ENCODE measurements at places on chromosomes 3 and 15.

DNA sequence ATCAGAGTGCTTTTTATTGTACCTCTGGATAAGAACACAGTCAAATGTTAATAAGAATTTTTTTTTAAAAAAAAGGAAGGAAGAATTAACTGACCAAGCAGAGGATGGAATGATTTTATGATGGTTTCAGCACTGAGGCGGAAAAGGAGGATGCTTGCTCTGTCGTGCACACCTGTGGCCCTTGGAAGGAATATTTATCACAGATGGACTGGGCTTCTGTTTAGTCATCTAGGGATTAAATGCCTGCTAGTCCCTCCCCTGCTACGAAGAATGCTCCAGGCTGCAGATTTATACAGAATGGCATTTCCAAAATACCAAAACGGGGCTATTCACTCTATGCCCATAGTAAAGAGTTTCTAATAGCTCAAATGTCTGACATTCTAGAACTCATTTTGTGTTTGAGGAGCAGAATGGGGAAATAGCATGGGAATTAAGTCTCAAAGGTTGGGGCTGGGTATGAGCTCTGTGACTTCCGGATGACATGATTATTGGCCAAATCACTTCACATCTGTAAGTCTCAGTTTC is 92.8 kb upstream of the BCL6 start:
- DNase-seq, result no peak

DNA sequence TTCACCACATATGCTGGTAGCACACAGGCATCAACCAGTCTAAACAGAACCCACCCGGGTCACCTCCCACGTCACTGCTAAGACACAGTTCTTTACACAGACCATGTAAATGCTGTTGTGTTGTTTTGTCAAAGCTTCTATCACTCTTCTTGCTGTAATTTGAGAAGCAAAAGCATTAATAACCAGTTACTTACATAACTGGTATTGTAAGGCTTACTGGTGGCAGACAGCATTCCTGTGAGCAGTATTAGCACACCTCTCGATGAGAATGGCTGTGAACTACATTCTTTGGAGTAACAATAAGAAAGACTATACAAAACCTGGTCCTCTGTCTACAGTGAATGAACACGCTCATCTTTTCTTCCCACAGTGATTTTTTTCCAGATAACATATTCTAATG is 479.2 kb downstream of the LPP start:
- no peak for DNase-seq

- DNase-seq, result no peak
These were observed 8.1 kb upstream of the IGDCC3 start for GRCh38 chr15:65385870-65386258.

- no peak for DNase-seq
These were observed 193.2 kb downstream of the GOLGA6L6 start for GRCh38 chr15:20348291-20348899.

DNA sequence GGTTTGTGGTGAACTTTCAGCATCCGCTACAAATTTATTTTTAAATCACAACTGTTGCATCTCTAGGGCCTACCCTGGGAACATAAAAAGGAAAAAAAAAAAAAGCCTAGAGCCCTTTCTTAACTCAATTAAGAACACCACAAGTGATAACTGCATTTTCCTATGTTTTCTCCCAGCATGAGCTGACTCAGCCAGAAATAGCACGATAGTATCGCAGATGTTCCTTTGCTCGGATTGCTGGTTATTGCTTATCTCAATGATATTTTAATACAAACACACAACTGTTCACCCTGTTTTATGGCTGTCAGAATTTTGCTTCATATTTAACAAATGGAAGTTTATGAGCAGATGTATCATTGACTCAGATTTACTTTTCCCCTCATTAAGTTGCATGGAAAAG is 251.8 kb upstream of the SUCLG2 start:
- DNase-seq, result no peak

DNA sequence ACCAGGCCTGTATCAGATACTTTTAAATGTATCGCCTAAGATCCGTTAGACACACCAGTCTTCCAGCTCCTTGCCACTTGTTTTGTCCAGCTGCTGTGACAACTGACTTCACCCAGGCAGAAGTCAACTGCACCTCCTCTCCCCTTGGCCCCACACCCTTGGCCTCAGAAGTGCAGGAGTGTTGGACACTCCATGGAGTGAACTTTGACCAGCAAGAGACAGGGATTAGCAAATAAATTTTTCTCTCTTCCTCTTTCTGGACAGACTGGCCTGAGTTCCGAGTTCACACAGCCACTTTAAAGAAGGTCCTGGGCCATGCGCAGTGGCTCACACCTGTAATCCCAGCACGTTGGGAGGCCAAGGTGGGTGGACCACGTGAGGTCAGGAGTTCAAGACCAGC is 2.9 kb upstream of the CLN6 start:
- DNase-seq, result no peak

DNA sequence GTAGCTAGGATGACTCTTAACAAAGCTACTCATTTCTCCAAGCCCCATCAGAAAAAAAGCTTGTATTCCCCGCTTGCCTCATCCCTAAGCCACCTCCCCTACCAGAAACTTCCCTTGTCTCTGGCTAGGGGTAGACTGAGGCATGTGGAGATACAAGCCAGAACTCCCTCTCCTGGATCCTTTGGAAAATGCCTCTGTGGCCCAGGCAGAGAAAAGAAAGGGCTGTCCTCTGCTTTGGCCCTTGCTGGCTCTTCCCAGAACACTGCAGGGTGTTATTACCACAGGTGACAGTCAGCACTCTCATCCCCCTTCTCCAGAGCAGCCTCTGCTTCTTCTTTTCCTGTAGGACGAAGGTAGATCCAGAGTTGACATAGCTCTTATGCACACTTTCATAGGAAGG is 15.2 kb downstream of the RMDN3 start:
- no peak for DNase-seq

DNA sequence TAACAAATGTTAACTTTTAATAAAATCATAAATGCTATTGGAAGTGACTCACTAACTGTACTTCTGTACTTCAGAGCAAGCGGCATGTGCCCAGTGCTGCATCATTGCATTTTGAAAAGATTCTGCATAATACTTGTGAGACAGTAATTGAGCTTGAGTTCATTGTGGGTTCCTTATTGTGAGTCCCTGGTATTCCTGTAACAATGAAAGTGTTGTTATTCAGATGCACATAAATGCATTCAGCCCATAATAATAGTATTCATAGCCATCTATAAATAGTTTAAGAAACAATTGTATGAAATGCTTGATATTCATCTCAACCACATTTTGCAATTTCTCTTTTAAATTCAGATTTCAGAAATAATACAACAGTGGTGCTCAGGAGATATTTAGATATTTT is 976.4 kb downstream of the CADM2 start:
- no peak for DNase-seq

- DNase-seq, result no peak
These were observed 323.8 kb downstream of the GBE1 start for GRCh38 chr3:81437683-81438082.

GRCh38 chr3:42524751-42525150 is 22.3 kb downstream of the VIPR1 start:
- DNase-seq, result no peak

DNA sequence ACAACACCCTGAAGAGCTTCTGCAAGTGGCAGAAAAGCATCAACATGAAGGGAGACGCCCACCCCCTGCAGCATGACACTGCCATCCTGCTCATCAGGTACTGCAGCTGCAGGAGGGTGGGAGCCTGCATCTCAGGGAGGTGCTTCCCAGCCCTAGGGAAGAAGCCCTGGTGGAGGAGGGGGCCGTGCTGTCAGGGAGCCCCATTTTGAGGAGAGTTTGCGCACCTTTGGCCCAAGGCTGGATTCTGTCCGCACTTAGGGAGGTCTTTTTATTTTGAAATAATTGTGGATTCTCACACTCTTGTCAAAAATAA is 42.1 kb downstream of the SAXO2 start:
- DNase-seq, result no peak

DNA sequence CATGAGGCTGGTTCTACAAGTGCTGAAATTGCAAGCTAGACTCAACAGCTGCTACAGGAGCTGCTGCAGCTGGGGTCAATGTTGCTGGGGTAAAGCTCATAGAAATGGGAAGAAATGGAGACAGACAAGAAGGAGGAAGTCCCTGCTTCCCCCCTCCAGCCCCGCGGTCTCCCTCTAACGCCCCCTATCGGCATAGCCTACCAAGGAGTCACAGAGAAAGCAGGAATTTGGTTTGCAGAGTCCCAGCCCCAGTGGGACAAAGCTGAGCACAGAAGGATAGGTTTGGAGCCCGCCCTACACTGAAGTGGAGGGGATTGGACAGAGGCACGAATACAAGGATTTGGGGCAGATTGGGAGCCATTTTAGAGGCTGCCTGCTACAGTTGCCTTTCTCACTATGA is 176.9 kb upstream of the ANKRD28 start:
- DNase-seq, result no peak

- no peak for DNase-seq
These were observed 67.2 kb downstream of the UMPS start for GRCh38 chr3:124797426-124797945.

DNA sequence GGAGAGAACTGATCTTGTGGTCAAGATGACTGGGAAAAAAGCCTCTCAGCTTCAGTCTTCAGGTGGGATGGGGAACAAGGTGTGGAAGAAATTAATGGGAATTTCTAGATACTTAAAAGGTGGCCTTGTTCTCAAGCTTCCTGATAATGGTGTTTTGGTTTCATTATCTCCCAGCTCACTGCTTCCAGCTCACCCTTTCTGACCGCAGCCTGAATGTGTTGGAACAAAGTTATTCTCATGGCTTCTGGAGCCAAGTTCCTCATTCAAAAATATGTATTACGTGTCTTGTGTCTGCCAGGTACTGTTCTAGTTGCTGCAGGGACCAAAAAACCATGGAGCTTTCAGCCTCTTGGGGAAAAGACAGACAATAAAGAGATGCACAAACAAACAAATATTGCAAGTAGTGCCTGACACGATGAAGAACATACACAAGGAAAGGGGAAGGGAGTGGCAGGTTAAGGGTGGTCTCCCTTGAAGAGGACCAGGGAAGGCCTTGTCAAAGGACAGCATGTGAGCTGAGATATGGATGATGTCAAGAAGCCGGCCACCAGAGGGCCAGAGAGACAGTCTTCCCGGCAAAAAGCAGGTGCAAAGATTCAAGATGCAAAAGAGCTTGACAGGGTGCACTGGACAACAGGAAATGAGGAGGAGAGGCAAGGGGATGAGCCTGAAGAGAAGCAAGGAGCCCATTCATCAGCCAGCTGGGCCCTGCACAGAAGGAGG is 35.5 kb downstream of the ARRDC4 start:
- DNase-seq, result peak; percentile 42

GRCh38 chr3:128064962-128065361 is 12.7 kb downstream of the SEC61A1 start:
- no peak for DNase-seq

DNA sequence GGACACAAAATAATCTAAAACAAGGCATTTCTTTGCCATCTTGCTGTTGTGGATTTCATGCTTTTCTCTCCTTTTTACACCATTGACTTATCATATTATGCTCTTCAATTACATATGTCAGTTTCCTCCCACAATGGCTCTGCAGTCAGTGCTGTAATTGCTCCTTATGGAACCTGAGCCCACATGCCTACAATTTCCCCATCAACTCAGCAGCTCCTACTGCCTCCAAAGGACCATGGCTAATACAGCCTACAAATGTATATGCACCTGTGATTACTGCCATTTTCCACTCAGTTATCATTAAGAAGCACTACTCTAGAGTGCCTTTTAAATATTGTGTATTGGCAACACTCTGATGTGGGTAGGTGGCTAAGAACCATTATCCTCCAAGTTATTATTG is 30.8 kb downstream of the RTP4 start:
- DNase-seq, result no peak

- no peak for DNase-seq
These were observed 68.8 kb downstream of the ZNF385D start for GRCh38 chr3:21682206-21682605.

- DNase-seq, result no peak
These were observed 52.0 kb downstream of the POLR2M start for GRCh38 chr15:57758560-57758959.

Data from ELR (cell line).